HS-27A (cell line): ENCODE measurements at places on chromosomes 2 and 18.

DNA sequence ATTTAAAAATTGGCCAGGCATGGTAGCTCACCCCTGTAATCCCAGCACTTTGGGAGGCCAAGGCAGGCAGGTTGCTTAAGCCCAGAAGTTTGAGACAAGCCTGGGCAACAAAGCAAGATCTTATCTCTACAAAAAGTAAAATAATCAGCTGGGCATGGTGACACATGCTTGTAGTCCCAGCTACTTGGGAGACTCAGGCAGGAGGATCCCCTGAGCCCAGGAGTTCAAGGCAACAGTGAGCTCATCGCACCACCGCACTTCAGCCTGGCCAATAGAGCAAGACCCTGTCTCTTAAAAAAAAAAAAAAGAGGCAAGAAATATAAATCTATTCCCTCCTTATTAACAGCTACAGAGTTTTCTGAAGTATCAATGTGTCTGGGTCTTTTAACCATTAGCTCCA lies 51.9 kb downstream of the ESCO1 start:
- no peak for DNase-seq

- no peak for DNase-seq
Measured at GRCh38 chr2:47060652-47061170, 94.4 kb downstream of the STPG4 start.

- no peak for DNase-seq
Measured at GRCh38 chr2:27573452-27573851, 9.4 kb upstream of the ZNF512 start.

DNA sequence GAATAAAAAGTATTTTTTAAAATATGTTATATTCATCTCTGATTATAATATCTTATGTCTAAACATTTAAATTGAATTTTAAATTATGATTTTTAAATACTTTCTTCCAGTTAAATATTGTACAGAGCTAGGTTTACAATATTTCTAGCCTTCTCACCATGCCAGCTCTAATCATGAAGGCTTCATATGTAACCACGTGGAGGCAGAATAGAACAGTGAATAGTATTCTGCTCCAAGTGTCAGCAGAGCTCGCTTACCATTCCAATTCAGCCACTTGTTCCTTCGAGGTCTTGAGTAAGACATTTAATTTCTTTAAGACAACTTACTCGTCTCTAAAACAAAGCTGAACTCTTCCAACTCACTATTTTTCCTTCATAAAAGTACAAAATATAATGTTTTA lies 871.8 kb downstream of the SUCLG1 start:
- no peak for DNase-seq

GRCh38 chr2:55134316-55134706 lies 84.1 kb upstream of the RTN4 start:
- no peak for DNase-seq

DNA sequence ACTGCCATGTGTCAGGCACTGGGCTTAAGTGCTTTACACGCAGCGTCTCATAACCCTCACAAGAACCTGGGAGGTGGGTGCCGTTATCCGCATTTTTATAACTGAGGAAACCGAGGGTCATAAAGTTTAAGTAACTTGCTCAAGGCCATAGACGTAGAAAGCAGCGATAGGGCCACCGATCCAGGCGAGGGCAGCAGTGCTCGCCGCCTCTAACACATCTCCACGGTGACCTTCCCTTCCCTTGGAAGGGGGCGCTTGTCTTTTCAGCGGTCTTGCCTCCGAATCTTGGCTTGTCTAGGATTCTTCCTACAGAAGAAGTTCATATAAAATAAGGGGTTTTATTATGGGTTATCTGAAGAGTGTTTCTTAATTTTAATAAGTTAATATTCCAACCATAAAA lies 186.6 kb downstream of the GBX2 start:
- no peak for DNase-seq

DNA sequence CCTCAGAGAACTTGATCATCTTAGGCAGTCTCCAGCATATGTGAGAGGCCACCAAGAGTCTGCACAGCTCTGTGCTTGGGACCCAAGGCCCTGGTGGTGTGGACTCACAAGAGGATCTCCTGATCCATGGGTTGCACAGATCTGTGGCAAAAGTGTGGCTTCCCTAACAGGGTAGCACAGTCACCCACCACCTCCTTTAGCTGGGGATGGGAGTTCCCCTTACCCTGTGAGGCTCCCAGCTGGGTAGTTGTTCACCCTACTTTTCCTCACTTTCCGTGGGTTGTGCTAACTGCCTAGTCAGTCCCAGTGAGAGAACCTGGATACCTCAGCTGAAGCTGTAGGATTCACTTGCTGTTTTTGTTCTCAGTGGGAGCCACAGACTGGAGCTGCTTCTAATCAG lies 123.7 kb downstream of the FTCDNL1 start:
- DNase-seq: no peak

DNA sequence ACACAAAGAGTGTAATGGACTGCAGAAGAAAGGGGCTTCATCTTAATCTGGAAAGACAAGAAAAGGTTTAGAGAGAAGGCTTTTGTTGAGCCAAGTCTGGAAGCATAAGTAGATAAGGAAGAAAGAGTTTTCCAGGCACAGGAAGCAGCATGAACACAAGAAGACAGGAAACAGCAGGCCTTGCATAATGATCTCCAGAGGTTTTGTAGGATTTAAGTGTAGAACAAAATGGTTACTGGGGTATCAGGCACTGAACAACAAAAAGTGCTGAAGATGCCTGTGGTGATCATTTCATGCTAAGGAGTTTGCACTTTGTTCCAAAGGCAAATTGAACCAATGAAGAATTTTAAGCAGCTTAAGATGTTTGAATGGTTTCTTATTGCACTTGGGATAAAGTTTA lies 281.6 kb upstream of the TANK start:
- DNase-seq: no peak

DNA sequence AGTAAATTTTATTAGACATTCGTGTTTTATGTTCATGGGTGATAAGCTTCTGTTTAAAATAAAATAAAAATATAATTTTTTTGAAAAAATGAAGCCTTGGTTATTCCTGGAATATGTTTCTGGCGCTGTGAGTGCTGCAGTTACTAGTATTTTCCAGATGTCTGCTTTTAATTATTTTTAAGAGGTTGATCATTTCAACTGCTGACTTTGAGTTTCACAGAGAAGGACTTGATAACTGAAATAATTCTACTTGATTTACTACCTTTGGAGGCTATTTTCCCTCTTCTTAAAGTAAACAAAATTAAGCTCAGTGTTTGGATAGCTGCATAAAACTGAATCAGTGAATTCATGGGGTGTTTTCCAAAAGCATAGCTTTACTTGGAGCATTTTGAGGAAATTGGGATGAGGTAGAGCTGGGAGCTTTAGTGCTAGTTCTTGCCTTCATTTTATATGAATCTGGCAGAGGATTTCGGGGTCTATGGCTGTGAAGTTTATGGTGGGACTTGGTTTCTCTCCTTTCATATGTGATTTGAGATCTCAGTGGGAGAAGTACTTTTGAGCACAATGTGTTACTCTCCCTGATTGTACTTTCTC lies 666.5 kb downstream of the DCDC2C start:
- DNase-seq: no peak

- no peak for DNase-seq
Measured at GRCh38 chr2:68686178-68686577, 42.8 kb downstream of the PROKR1 start.

DNA sequence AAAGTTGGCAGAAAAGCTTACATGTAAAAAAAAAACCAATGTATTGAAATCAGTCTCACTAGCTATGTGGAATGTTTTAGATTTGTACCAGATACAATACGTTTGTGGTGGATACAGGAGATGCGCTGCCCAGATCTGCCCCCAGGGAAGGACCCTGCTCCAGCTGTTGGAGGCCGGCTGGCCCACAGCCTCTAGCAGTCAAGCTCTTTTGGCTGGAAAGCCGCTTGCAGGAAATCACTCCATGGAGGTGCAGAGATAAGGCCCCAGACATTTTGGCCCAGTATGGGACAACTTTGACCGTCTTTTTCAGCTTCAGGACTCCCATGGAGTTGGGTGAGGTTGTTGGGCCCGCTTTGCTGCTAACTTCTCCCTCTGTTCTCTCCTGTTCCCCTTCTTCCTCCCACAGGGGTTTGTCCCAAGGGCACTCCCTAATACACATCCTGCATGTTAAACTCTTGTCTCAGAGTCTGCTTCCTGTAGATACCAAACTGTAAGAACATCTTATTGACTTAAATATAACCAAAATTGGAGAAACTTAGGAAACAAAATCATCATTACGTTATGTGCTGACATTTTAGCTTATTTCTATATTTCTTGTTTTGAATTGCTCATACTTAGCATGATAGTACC lies 1.7 kb upstream of the QPCT start:
- DNase-seq: no peak

- DNase-seq: no peak
Measured at GRCh38 chr2:206792645-206793044, 27.2 kb downstream of the FASTKD2 start.

DNA sequence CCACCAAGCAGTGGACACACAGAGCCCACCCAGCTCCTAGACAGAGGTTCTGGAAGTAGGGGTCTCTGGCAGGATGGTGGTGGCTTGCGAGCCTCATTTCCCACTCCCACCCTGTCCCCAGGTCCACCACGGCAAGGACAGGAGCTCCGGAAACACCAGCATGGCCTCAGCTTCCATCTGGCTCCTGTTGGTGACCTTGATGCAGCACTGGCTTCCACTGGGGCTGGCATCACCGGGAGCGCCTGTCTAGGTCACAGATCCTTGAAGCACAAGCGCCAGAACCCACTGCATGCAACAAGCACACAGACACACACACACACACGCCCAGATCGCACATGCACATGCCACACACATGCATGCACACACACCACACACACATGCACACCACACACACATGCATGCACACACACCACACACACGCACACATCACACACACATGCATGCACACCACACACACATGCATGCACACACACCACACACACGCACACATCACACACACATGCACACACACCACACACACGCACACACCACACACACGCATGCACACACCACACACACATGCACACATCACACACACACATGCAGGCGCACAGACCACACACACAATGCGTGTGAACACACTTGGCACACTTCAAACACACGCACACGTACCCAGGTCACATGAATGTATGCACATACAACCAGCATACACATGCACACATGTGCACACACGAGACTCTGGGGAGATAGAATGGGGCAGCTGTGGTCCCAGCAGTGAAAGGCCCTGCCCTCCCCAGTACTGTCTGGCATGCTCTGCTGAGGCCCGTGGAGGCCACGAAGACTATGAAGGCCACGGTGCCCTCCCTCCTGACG lies 63.7 kb downstream of the TWIST2 start:
- no peak for DNase-seq

- no peak for DNase-seq
Measured at GRCh38 chr2:23354554-23354953, 30.4 kb upstream of the KLHL29 start.

GRCh38 chr2:110166266-110166665 lies 38.5 kb downstream of the NPHP1 start:
- no peak for DNase-seq

DNA sequence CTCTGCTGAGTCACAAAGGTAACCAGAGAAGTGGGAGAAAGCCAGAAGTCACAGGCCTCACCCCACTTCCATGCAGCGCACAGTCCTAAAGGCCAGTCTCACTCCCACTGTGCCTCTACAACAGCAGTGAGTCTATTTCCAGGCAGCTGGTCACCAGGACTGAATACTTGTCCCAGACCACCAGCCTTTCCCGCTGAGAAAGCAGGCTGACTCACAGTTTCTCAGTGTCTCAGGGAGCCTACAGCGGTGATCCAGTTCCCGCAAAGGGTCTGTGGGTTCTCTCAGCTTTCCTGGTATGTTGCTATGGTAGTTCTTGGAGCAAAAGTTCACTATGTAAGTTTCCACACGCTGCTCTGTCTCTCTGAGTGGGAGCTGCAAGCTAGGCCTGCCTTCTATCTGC lies 622.5 kb downstream of the RNF144A start:
- no peak for DNase-seq

DNA sequence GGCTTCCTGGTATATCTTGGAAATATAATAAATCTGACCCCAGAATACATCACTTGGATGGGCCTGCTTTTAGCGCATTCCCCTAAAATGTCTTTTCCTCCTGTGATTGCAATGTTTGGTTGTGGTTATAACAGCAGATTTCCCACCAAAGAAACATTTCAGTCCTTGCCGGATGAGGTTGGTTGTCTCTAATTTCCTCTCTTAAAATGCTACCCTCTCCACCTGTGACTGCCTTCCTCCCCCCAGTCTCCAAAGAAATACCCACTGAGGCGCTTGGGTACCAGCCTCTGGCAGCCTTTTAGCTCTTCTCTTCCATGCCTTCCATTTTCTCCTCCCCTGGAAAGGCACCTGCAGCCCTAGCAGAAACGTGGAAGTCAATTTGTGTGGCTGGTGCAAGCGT lies 102.1 kb upstream of the SIX3 start:
- DNase-seq: no peak

- DNase-seq: no peak
Measured at GRCh38 chr2:233416706-233417105, 62.4 kb downstream of the DGKD start.

- no peak for DNase-seq
Measured at GRCh38 chr2:69830045-69830905, 815 bp downstream of the GMCL1 start.

DNA sequence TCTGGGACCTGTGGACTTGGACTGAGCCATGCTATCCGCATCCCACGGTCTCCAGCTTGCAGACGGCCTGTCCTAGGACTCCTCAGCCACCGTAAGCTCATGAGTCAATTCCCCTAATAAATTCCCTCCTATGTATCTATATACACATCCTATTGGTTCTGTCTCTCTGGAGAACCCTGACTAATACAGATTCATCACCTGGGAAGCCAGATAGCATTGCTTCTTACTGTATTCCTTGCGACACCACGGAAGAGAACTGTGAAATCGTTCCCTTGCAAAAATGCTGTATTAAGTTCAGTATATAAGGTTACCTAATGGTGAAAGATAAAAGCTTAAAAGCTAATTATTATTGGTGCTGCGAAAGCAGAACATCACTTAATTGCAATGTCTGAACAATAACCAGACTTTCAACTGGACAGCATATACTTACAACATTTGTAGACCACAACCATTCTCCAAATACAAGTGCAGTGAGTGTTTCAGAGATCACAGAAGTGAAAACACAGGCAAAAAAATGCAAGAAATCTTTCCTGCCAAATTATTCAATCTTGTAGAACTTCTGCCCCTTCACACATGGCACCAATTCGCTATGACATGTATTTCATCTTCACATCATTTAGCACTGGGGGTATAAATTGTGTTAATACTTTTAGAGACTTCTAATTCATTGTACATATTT lies 352.9 kb downstream of the TXNL1 start:
- no peak for DNase-seq

- no peak for DNase-seq
Measured at GRCh38 chr2:239440511-239440959, 39.7 kb upstream of the HDAC4 start.
